ENCODE measurements at places on chromosomes 4 and X.
A peak's percentile ranks its signal among the peaks of the same experiment; 100 is the strongest.

DNA sequence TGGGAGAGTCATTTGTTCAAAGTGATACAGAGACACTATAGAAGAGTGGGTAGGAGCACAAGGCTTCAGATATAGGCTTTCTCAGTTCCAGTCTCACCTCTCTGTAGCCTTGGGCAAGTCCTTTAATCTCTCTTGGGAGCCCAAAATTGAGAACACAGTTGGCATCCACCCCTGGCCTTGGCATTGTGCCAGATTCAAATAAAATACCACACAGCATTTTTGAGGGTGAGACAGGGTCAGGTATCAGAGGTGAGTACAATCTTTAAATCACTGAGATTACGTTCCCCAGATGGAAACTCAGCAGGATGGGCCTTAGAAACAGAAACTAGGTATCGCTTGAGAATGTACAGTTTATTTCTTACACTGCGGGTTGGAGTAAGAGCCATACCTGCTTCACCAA is 25.2 kb upstream of the SMIM10L2A start:
- no peak for DNase-seq

DNA sequence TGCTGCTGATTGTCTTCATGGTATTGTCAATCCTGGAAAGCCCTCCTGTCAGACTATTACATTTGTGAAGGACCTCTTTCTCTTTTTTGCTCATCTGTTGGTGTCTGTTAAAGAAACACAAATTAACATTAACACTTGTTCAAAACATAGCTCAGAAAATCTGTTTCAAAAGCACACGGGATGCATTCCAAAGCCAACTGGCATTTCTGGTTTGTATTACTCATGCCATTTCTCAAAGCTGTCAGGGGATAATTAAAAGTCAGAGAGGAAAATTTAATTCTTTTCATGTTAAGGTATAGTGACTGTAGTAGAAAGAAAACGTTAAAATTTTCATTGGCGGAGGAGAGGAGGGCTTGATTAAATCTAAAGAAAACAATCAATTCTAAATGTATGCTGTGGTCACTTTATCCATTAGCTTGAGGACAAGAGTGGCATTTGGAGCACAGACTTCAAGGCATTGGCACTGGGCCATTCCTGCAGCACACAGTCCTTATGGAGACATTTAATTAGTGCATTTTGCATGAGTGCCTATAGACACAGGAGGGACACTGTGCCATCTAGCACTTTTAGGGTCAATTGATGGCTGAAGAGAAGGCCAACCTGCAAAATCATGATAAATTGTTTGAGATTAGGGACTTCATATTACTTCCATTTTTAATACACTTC is 21.2 kb upstream of the GLRA2 start:
- DNase-seq: no peak

DNA sequence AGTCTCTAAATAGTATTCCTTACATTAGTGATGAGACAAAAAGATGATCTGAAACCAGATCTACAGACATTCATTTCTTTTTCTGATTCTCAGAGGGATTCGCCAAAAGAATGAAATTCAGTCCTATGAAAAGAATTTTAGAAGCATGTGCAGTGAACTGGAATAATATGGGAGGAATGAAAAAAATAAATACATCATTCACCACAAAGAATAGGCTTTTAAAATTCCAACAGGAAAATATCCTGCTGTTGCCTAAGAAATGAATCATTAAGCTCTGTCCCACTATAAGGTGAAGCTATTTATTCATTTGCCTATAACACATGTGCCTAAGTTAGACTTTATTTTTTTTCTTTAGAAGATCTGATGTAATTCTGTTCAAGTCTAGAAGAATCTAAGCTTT is 165.9 kb downstream of the IL15 start:
- peak; percentile 80 for DNase-seq

DNA sequence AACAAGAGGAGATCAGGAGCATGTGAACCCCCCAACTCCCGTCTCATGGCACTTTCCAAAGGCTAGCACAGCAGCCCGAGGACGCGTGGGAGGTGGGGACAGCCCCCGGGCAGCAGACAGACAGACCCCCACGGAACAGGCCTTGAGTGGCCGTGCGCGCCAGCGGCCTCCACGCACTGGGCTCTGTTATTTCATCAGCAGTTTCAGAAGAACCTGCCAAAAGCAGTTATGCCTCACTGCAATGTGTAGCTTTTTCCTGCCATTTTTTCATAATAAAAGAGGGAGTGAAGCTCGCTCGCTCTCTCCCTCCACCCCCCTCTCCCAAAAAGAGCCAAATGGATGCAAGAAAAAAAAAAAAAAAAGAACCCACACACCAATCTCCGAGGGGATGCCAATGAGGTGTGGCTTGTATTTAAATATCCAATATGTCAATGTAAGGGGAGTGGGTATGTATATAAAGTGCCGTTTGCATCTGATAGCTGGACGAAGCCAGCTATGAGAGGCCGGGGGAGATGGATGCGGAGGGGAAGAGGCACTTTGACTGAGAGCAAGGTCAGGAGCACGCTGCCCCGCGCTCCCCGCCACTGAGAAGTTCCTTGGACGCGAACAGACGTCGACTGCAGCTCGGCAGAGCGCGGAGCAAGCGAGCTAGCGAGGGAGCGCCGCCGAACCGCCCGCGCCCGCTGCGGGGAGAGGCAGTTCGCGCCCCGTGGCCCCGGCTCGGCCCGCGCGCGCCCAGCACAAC is at the start of gene FGF16:
TSS of gene FGF16 (plus strand) at position 482 of the 745 bp plus-strand sequence. CDS start 286 bp downstream, outside the sequence.
- no peak for DNase-seq
